ENCODE measurements at places on chromosomes 11 and 22. TPM values are rescaled to one million over a fixed set of nuclear protein-coding genes. Genes with fewer than 3 reads are reported as not detected.
A peak's percentile ranks its signal among the peaks of the same experiment; 100 is the strongest.

DNA sequence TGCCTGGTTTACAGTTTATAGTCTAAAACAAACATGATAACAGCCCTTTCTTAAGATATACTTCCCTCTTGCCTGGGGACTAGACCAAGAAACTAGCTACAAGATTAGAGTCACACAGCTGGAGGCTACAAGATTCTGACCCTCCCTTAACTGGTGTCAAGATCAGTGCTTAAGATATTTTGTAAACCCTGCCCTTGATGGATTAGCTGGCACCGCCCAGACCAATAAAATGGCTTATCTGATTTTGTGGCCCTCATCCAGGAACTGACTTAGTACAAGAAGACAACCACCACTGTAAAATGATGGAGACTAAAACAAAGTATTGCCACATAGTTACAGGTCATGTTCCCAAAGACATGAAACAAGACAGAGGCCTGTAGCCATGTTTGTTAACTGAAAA lies 53.4 kb downstream of the FAM181B start:
- DNase-seq = no peak

DNA sequence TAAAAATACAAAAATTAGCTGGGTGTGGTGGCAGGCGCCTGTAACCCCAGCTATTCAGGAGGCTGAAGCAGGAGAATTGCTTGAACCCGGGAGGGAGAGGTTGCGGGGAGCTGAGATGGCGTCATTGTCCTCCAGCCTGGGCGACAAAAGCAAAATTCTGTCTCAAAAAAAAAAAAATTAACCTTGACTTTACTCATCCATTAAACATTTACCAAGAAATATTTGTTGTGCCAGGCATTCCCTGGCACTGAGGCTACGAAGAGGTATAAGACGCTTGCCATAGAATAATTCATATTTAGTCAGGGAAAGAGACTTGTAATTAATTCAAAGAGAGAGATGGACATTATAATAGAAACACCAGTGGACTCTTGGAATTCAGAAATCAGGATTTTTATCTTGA lies 13.2 kb upstream of the PAFAH1B2 start:
- peak; percentile 51 for DNase-seq

GRCh38 chr22:25509374-25509791 lies 55.1 kb upstream of the GRK3 start:
- DNase-seq = no peak

- DNase-seq = no peak
Measured at GRCh38 chr22:38862375-38863329, 9.4 kb downstream of the CBX6 start.

- DNase-seq = no peak
Measured at GRCh38 chr11:61752117-61752924, at the start of gene MYRF. TSS of gene MYRF (plus strand) at chr11:61752636. CDS start at chr11:61752745, 109 bp downstream.

The OR4C16 gene
- total RNA-seq = not detected

The P2RY6 gene
- 0.41 TPM for total RNA-seq

The ANGPTL5 gene
- total RNA-seq = not detected

Data from Caki2 (cell line).